ENCODE measurements at places on chromosomes 5 and 9.
A peak's percentile ranks its signal among the peaks of the same experiment; 100 is the strongest.

DNA sequence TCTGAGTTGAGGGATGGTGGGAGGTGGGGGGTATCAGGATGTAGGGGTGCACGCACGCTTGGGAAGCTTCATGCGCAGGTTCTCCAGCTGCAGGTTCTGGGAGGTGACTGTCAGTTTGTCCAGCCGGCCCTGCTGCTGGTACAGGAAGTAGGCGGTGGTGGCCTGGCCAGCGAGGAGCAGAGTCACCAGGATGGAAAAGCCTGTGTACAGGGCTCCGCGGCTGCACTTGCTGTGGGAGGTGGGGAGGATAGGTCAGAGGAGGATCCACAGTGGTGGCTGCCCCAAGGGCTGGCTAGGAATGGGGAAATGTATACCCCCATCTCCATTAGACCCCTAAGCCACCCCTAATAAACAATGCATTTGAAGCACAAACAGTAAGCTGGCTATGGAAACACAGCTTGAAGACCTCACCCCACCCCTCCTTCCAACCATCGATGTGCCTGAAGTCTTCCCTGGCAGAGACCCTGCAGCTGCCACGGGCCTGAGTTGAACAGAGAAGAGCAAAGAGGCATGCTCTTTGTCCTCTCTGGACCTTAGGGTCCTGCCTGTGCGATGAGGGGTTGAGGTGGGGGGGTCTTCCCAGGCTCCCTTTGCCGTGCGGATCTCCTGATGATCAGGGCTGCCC, 5.5 kb downstream of the CD74 start:
- peak; percentile 73 for DNase-seq

GRCh38 chr5:160520609-160521391, 99.1 kb downstream of the PTTG1 start:
- DNase-seq = no peak

GRCh38 chr5:73298772-73299630, 126.0 kb downstream of the TMEM174 start:
- DNase-seq = no peak

DNA sequence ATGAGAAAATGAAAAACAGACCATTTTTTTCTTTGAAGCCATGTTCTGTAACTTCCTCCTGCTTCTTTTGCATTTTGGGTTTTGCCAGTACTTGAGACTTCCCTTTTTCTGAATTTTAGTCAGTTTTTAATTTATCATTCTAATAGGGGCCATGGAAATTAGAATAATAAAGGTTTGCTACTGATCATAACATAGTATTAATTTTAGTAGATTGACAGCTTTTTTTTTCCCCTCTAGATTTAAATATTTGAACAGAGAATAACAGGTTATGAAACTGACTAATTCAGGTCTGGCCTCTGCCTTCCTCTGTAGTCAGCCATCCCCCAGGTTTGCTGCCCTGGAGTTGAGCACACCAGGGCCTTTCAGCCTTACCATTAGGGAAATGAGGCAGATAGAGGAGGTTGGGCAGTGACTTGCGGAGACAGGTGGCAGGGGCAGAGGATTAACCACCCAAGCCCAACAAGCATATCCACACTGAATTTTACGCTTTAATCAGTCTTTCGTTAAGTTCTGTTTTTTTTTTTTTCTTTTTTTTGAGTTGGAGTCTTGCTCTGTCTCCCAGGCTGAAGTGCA, 80.1 kb upstream of the TNFAIP8 start:
- DNase-seq = no peak

- DNase-seq = no peak
Measured at GRCh38 chr5:1820381-1820780, 19.2 kb downstream of the NDUFS6 start.

DNA sequence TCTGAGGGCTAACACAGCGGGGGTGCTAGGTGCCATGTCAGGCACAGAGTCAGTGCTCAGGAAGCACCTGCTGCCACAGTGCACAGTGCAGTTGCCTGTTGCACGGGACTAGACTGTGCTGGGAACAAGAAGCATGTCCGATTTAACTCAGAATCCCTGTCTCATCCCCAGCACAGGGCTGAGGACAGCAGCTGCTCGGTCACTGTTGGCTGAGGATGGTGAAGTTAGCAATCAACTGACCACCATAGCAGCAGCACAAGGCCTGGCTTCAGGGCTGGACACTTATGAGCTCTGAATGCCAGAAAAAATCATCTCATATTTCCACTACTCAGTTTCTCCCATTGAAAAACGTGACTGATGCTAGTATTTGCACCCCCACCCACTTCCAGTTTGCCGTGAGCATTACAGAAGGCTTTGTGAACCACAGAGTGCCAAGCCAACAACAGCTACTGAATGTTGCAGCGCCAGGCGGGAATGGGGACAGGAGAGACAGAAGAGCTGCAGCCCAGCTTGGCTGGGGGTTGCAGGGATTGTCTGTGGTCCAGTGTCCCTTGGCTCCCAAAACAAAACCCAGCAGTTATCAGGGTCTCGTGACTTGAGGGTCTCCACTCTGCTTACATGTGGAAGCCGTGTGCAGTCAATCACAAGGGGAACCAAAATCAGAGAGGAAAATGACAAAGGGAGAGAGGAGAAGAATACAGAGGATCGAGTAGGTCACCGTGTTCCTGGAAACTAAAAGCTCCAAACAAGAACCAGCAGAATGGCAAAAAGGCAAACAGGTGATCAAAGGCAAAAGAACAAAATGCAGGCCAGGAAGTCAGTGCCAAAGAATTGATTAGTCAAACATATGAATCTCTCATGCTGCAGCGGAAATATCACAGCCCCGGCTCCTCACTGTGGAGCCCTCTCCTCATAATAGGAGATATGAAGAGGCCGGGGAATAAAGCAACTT, 155.6 kb downstream of the CRB2 start:
- DNase-seq = no peak

DNA sequence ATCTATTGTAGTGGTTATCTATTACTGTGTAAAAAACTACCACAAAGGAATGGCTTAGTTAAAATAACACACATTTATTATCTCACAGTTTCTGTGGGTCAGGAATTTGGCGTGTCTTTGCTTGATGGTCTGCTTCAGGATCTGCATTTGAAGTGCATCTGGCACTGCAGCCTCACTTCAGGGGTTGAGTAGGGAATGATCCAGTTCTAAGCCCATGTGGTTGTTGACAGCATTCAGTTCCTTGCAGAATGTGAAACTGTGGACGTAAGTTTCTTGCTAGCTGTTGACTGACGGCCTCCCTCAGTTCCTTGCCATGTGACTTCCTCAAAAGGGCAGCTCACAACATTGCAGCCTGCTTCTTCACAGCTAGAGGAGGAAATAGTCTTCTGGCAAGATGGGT, 2.1 kb upstream of the OGN start:
- DNase-seq = no peak

- DNase-seq = no peak
Measured at GRCh38 chr9:131856105-131856504, 116.2 kb upstream of the RAPGEF1 start.

DNA sequence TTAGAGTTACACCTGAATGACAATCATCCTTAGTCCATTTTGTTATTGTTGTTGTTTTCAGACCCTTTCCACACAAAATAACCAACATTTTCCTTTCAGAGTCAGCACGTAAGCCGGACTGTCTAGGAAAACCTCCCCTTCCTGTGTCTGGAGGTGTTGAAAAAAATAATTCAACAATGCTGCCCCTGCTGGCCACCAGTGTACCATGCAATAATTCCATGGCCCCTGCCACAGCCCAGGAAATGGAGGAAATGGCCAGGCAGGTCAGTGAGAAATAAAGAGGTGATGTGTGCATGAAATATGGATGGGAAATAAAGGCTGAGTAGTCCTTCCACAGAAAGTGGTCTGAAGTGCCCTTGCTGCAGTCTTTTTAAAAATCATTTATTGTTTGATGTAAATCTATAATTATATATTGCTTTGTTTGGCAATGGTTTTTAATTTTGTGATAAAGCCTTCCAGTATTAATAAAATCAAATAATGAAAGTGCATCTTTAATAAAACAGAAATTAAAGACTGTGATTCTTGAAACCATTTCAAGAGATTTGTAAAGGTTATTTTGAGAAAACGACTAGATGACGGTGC, 152.8 kb upstream of the PAPPA start:
- no peak for DNase-seq

DNA sequence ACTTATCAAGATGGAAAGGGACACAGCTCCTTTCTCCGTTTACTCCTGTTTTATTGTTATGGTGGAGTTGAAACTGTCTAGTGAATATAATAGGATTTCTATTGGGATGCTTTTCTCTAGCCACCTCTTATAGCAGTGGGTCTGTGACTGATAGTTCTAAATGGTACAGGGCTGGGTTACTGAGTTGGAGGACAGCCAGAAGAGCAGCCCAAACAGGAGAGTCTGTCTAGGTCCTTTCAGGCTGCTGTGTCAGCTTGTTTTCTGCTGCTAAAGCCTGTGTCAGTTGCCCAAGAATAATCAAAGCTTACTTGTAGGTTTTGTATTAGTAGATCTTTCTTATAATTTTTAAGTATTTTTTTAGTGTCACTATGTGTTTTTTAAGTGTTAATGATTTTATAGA, 356.0 kb upstream of the SEMA6A start:
- no peak for DNase-seq

DNA sequence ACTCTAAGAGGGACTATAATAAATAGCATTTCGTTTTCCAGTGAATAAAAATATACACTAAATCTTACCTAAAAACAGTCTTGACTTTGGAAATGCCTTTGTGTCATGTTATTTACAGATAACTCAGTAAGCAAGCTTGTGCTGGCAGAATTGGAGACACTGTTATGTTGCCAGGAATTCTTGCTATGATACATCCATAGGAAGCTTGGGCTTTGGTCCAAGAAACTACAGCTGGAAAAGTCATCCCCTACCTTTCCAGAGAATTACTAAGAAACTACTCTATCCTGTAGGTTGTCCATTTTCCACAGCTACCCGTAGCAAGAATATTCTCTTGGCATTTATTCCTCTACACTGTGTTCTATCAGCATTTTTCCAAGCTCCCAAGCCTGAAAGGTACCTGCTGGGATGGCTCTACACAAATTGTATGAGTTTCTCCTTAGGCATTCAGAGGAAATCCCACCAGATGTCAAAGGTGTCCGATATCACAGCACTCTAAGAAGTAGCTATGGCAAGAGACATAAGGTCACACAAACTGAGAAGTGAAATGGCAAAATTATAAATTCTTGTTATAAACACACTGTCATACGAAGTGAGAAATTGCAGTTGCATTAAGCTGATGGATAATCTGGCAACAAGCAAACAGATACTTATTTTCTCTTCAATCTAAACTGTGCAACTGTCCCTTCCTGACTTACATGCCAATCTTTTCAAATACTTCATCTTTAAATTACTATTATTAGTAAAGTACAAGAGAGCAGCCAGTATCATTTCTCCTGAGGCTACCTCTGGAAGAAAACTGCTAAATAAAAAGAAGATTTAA, 68.5 kb downstream of the MCTP1 start:
- DNase-seq = no peak
